ENCODE measurements at places on chromosomes 1 and 21.

DNA sequence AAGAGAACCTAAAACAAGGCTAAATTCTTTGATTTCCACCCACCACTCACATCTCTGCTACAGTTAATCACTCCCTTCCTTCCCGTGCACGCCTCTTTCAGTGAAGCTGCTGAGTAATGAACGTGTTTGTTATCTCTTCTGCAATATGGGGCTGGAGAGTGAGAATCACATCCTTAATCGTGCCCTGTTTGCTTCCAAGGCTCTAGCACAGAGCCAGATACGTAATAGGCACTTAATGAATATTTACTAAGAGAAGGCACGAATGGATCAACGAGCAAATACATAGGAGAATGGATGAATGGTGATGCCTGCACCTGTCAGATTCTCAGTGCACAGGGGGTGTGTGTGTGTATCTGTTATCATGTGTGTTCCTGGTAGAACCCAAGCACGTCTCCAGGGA, 22.1 kb upstream of the FAM43B start:
- no peak for DNase-seq

GRCh38 chr1:64917328-64917861, 49.0 kb downstream of the JAK1 start:
- no peak for DNase-seq

- no peak for DNase-seq
Measured at GRCh38 chr1:53413175-53414001, 45.8 kb upstream of the DMRTB1 start.

DNA sequence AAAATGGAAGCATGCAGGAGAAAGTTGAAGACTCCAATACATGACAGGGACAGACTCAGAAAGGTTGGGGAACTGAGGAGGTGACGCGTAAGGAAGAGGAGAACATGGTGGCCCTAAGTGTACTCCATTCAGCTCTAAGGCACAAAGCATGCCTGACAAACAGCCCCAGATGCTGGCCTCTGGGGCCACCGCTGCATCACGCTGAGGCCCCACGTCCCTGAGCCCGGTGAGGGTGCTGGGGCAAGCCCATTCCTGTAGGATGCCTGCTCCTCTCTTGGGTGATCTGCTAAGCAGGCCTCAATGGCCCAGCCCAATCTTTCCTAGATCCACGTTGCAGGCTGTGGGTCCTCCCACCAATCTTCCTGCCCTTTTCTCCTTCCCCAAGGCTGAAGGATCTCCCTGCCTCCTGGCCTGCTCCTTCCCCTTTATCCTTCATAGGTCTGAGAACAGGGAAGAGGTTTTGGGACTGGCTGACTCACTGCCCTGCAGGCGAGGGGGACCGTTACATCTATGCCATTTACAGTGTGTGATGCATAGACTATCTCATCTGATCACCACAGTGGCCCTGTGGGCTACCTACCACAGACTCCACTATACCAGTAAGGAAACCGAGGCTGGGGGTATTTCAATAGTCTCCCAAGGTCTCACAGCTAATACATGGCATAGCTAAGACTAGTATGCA, 16.8 kb upstream of the NID1 start:
- no peak for DNase-seq
